ENCODE measurements at places on chromosomes 16 and 17.

- DNase-seq, result no peak
These were observed 99.4 kb downstream of the CYLD start for GRCh38 chr16:50841081-50841886.

DNA sequence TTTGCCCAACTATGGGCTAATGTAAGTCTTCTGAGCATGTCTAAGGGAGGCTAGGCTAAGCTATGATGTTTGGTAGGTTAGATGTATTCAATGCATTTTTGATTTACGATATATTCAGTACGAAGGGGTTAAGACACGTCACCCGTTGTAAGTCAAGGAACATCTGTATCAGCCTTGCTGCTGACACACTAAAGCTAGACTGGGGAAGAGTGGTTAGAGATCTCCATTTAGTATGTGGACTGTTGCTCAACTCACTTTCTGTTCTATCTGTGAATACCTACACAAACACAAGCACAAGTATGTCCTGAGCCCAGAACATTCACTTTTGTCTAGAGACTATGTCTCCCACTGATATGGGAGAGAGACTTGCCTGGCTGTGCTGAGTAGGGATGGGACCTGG lies 71.5 kb downstream of the VMP1 start:
- no peak for DNase-seq

GRCh38 chr16:57577691-57578224 lies 35.3 kb downstream of the ADGRG5 start:
- no peak for DNase-seq

DNA sequence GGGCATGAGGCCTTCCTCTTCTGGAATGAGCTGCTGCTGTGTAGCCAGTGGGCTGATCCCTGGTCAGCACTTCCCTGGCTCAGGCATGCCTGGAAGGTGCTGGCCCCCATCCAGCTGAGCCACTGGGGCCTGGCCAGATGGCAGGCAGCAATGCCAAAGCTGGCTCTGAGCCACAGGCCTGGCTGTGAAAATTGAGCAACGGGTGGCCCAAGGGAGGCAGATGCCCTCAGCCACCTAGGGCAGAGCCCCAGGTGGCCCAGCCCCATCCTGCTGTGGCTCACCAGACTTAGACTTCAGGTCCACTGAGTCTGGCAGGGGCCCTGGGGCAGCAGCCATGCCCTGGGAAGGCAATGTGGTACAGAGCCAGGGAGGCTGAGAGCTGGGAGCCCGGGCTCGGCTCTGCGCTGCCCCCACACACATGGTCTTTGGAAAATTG lies 8.5 kb upstream of the CRHR1 start:
- no peak for DNase-seq

- peak; percentile 11 for DNase-seq
These were observed 20.4 kb upstream of the CDYL2 start for GRCh38 chr16:80824623-80825364.

DNA sequence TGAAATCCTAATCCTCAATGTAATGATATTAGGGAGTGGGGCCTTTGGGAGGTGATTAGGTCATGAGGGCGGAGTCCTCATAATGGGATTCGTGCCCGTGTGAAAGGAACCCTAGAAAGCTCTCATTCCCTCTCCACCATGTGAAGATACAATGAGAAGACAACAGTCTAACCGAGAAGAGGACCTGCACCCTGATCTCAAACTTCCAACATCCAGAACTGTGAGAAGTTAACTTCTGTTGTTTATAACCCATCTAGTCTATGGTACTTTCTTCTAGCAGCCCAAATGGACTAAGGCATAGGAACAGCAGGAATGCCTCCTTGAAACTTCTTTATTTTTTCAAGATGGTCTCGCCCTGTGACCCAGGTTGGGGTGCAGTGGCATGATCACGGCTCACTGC lies 24.7 kb downstream of the WSB1 start:
- DNase-seq, result no peak

DNA sequence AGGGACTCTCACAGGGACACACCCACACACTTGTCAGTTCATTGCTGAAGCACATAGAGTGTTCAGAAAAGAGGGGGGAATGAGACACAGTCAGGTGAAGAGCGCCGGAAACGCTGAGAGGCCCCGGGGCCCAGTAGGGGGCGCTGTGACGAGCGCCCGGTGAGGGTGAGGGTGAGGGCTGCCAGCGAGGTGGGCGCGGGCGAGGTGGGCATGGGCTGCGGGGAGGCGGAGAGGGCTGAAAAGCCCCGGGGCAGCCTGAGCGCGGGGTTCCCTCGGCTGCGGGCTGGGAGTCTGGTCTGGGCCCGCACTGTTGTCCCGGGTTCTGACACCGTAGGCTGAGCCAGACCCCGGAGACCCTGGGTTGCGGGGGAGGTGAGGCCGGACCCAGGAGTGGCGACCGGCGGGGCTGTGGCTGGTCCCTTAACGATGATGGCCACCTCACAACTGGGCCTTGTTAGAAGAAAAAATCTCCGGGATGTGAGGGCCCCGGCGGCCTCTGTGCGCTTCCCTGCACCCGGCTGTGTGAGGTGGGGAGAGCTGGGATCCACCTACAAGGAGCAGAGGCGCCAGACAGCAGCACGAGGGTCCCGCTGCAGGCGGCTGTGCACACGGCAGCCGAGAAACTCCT lies 91.4 kb downstream of the C16orf78 start:
- no peak for DNase-seq

- peak; percentile 78 for DNase-seq
These were observed 737 bp downstream of the NUDT16L1 start for GRCh38 chr16:4693956-4694641.

DNA sequence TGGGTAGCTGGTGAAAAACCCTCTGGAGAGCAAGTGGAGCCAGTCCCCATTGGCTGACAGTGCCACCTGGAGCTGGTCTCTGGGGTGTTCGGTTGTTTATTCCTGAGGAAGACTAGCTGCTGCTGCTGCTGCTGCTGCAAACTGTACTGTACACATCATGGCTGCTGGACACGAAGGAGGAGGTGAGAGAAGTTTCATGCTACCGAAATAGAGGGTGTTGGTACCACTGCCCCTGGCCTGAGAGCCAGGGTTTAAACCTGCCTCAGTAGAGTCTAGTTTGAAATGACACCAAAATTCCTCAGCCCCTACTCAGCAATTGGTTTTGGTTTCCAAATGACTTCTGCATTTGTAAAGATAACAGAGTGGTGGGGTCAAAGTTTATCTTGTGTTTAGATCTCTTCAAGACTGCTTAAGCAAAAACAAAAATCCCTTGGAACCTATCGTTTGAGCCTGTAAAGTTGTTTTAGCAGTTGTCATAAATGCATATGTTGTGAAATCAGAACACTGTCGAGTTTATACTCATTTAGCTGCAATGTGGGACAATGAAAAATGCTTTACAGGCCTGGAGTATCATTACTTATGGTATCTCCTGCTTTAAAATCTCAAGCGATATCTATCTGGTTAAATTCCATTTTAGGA lies 40.8 kb downstream of the CYB5B start:
- DNase-seq, result peak; percentile 12

DNA sequence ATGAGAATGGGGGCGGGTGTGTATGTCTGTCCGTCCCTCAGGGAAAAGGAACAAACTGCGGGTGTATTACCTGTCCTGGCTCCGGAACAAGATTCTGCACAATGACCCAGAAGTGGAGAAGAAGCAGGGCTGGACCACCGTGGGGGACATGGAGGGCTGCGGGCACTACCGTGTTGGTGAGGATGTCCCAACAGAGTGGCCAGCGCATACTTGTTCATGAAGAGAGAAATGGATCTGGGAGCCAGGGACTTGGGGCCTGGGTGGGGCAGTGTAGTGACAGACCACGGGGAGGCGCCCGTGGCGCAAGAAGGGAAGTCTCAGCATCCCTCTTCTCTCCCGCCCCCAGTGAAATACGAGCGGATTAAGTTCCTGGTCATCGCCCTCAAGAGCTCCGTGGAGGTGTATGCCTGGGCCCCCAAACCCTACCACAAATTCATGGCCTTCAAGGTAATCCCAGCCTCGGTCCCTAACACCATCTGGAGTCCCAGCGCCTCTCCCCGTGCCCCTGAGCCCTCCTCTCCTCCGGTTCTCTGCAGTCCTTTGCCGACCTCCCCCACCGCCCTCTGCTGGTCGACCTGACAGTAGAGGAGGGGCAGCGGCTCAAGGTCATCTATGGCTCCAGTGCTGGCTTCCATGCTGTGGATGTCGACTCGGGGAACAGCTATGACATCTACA lies 3.5 kb upstream of the C17orf107 start:
- no peak for DNase-seq

GRCh38 chr17:80168371-80168770 lies 1.5 kb upstream of the CARD14 start:
- no peak for DNase-seq

GRCh38 chr17:50169881-50170459 lies 4.2 kb downstream of the SGCA start:
- DNase-seq, result no peak

Data from hepatic stellate cell (primary cell).